Kidney tubule cell (primary cell): ENCODE measurements at places on chromosomes 5 and 9.

DNA sequence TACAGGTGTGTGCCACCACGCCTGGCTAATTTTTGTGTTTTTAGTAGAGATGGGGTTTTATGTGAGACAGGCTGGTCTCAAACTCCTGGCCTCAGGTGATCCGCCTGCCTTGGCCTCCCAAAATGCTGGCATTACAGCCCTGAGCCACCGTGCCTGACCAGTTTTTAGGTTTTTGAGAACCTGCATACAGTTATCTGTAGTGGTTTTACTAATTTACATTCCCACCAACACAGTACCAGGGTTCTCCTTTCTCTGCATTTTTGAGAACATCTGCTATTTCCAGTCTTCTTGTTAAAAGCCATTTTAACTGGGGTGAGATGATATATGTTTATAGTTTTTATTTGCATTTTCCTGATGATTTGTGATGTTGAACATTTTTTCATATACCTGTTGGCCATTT is 12.8 kb downstream of the DMXL1 start:
- DNase-seq: no peak

GRCh38 chr5:180054226-180054625 is 17.3 kb downstream of the RNF130 start:
- DNase-seq: no peak

- no peak for DNase-seq
These were observed 13.9 kb upstream of the ENHO start for GRCh38 chr9:34536685-34537084.

DNA sequence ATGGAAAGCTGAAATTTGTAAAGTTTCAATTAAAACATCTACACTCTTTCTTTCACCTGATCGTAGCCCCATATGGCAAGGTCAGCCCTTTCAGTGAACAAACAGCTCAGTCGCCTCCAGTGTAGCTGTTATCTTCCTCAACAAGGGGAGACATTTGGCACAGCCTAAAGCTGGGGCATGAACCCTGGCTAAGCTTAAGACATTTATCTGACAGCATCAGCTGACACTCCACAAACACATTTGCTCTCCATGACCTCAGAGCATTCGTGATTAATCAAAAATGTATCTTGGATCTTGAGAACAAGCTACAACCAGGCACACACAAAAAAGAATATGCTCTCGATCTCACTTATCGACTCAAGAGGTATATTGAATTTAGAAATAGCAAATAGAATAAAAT is 67.3 kb downstream of the POU5F2 start:
- no peak for DNase-seq

GRCh38 chr5:12330381-12330780 is 426.1 kb upstream of the CTNND2 start:
- DNase-seq: no peak

DNA sequence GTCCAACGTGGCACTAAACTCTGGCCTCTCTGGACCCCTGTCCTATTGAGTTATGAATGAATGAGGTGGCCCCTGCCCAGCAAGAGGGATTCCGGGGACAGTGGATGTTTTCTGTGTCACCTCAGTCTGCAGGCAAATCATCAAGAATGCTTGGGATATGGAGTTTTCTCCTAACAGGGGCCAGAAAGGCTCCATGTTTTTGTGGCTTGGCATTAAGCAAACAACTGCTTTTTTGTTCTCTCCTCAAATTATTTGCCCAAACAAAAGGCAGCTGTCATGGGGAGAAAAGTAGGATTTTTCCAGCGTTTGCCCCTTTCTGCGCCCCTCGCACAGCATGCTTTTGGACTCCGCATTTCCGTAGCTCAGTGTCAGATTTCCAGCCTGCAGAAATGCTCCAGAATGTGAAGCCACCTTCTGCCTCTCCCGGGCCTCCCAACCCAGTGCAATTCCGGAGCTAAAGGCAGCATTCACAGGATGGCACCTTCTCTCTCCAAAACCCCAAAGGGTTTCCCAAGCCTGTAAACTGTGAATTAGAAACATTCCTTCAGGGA is 553.3 kb downstream of the CCDC171 start:
- DNase-seq: no peak

DNA sequence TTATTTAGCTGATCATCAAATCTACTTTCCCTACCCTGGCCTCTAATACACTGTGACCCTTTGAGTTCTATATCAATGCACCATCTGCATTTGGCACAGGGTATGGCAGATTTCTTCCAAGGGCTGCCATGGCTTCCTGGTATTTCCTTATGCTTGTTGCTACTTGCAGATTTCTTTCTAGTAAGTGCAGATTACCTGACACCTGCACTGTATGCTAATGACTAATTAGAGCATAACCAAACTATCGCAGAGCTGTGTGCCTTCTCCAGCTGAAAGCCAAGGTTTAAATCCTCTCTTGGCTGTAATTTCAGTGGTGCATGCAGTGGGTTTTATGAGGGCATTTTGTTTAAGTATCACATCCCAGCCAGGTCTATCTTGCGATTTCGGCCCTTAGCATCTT is 293.7 kb downstream of the KIF4B start:
- no peak for DNase-seq

DNA sequence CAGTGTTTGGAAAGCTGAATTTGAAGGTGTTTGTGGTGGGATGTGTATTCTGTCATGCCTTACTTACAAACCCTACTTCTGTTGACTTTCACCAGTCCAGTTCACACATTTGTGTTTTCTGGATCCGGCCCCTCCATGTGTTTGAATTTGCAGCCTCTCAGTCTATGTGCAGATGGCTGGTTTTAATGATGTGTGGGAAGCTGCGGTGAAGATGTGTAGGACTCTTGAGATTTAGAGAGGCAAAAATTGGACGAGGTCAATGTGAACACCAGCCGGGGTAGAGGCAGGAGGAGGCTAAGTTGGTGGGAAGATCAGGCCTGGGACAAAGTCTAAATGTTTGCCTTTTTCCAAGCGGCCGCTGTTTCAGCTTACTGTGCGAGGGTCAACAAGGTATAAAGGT is 115.4 kb upstream of the KLF9 start:
- no peak for DNase-seq

- no peak for DNase-seq
These were observed 16.2 kb downstream of the TJP2 start for GRCh38 chr9:69190086-69190862.

GRCh38 chr5:33120671-33121070 is 320.1 kb upstream of the TARS1 start:
- no peak for DNase-seq

- DNase-seq: no peak
These were observed 352.6 kb downstream of the CAAP1 start for GRCh38 chr9:26539867-26540493.

DNA sequence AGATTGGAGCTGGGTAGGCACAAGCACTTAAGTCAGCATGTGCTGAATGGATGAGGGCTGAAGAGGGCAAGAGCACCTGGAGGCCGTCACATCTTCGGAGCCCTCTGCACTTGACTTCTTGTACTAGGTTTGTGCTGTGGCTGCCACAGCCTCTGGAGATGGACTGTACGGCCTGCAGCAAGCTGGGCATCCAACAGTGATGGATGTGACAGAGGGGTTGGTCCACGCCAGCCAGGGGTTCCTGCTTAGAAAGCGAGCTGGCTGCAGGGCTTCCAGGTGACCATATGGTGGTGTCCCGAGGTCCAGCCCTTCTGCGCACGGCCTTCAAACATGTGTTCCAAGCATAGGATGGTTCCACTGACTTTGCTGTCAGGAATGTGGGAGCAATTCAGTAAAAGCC is 65.1 kb upstream of the PHYKPL start:
- no peak for DNase-seq

DNA sequence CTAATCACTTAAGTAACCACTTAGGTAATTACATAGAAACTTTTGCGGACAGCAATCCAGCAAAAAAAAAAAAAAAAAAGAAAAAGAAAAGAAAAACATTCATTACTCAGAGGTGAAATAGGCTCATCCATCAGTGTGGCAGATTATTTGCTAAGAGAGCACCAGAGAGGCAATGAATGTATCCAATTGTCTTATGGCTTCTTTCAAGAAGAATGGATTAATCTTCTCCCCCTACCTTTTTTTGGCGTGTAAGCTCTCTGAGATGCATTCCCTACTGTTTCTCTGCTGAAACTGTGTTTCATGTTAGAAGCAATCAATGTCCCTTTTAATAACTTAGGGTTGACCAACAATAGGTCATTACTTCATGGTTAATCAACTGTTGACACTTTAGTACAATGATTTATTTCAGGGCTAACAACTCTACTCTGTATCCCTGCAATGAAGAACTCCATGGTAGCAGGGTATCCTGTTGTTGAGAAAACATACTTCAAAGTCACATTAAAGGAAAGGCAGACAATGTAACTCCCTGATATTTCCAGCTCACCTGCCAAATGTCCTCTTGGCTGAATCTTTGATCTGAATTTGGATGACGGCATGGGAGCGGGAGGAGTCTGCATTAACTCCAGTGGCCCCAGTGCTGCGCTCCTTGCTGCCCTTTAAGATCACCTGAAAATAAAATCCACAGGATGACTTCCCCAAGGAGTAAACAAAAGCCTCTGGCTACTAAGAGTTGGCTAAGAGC is 57.6 kb downstream of the KIF24 start:
- no peak for DNase-seq

DNA sequence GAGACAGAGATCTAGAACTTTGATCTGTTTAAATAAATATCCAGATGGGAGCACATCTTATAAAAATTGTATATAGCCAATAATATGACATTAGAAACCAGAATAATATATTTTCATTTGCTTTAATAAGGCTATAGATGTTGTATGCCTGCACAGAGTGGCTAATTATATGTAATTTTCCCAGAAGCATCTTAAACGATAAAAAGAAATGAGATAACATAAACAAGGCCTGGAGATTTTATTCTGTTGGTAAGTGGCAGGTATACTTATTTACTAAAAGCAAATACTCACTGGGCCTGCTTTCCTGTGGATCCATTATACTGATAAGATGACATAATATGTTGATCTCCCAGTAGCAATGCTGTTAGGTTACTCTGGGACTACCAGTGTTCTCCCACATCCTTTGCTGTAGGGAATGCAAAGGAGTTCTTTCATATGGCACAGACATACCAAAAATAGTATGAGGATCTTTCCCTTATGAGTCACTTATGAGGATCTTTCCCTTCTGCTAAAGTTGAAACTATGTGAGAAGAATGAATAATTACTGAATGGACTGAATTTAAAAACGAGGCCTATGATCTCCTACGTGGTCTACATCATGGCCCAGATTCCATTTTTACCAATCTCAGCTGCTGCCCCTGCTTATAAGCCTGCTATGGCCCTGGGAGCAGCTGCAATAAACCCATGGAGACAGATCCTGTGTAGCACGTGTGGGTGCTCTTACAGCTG is 112.1 kb downstream of the NUDT12 start:
- DNase-seq: peak; percentile 90

GRCh38 chr9:116585896-116586295 is 101.2 kb upstream of the TRIM32 start:
- no peak for DNase-seq

GRCh38 chr9:69433392-69433791 is 108.4 kb downstream of the ENTREP1 start:
- peak; percentile 92 for DNase-seq

DNA sequence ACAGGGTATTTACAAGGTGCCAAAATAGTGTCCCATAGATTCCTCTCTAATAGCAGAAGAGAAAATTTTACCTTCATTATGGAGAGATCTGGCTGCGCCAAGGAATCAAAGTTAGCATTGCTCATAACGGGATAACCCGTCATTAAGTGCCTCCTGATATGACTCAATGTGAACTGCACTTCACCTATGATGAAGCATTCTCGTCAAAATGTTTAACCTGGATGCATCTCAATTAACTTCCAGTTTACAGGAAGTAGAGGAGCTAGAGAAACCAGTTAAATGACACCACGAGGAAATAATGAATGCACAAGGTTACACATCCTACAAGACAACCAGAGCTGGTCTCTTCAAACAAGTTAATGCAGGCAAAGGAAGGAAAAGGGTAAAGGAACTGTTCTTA is 17.2 kb downstream of the FBXW11 start:
- DNase-seq: peak; percentile 77

- peak; percentile 45 for DNase-seq
These were observed 226.0 kb downstream of the GAS1 start for GRCh38 chr9:86721226-86721781.

DNA sequence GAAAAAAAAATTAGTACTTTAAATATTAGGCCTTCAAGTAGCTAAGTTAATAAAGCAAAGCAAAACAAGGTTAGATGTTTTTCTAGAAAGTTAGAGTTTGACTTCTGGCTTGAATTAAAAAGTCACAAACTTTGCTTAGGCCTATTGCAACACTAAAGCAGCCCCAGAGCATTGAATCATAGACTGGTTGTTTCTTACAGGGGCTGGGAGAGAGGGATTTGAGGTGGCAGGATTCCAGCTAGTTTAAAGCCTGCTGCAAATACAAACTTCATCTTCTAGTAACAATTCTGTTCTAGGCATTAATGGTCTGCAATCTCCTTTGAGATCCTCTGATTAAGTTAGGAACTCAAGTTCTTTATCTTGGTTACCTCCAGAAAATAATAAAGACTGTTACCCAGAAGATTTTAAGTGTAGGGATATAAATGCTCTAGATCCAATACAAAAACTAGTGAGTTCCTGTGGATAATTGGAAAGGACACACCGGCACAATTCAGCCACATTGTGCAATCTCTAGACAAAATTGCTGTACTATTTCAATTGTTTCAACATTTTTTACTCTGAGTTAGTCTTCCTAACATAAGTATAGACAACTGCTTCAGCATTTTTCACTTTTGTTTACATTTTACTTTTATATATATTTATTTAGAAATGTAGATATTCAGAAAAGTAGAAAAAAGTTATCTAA is 12.6 kb downstream of the OR13C5 start:
- no peak for DNase-seq

GRCh38 chr5:176820937-176821336 is 10.6 kb downstream of the UNC5A start:
- peak; percentile 51 for DNase-seq

DNA sequence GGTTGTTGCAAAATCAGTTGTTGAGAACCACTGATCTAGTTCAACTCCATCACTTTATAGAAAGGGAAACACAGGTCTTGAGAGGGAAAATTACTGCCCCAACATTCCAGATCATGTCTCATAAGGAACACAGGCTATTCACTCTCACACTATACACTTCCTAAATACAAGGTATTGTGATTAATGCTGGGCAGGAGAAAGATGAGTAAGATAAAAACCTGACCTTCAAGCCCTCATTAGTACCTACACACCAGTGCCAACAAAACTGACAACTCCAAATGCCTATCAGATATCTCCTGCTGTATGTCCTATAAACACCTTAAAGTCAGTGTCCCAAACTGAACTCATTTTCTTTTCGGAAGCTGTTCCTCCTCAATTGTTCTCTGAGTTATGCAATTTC is 8.2 kb downstream of the GNE start:
- peak; percentile 38 for DNase-seq

GRCh38 chr5:76938177-76938576 is 14.7 kb upstream of the CRHBP start:
- DNase-seq: no peak
